ENCODE measurements at places on chromosomes 7 and 10. TPM values are rescaled to one million over a fixed set of nuclear protein-coding genes. Genes with fewer than 3 reads are reported as not detected.

CYP2C18 gene
- 0.07 TPM for total RNA-seq

EBLN1 gene
- not detected for total RNA-seq

NET1 gene
- 86.8 TPM for total RNA-seq

AASS gene
- total RNA-seq: not detected

SPDYE9 gene
- not detected for total RNA-seq

ASZ1 gene
- total RNA-seq: not detected

METTL27 gene
- 10.7 TPM for total RNA-seq

CUBN gene
- 0.05 TPM for total RNA-seq

ANKRD30A gene
- 1.4 TPM for total RNA-seq

TEX47 gene
- total RNA-seq: not detected

LEP gene
- total RNA-seq: not detected

Measured in A549 treated with CpdA at 1 μM for 4 hours (cell line).